ENCODE measurements at places on chromosomes 11 and 22. TPM values are rescaled to one million over a fixed set of nuclear protein-coding genes. Genes with fewer than 3 reads are reported as not detected.

Gene FGF4
- not detected for total RNA-seq

Gene CHADL
- total RNA-seq: 1.00 TPM

Gene SYT12
- total RNA-seq: 0.08 TPM

Gene ALKBH8
- total RNA-seq: 9.5 TPM

Gene DRD4
- not detected for total RNA-seq

Gene MFRP
- not detected for total RNA-seq

Gene GUCY1A2
- 8.4 TPM for total RNA-seq

Gene APOL3
- 2.7 TPM for total RNA-seq

Gene CCDC87
- total RNA-seq: 0.53 TPM

Gene SCO2
- 4.1 TPM for total RNA-seq

Gene APOA5
- 20.3 TPM for total RNA-seq

Gene GLYAT
- 0.77 TPM for total RNA-seq

Gene NLRP14
- 0.40 TPM for total RNA-seq

Gene PRR33
- total RNA-seq: not detected

Gene CHKA
- 117 TPM for total RNA-seq

Gene CCDC89
- total RNA-seq: 0.83 TPM

Gene OR10A2
- not detected for total RNA-seq

Gene MRPL48
- 28.5 TPM for total RNA-seq

Gene RSF1
- total RNA-seq: 48.8 TPM

Gene RPUSD4
- total RNA-seq: 26.4 TPM

Gene DNAJB7
- total RNA-seq: not detected

Gene TIGD3
- 1.8 TPM for total RNA-seq

Gene APOA4
- 1,133 TPM for total RNA-seq

Gene TEX12
- 4.4 TPM for total RNA-seq

Gene MYO7A
- total RNA-seq: 9.8 TPM

Gene BTG4
- not detected for total RNA-seq

Gene FAM181B
- 0.64 TPM for total RNA-seq

Gene FCHSD2
- total RNA-seq: 13.1 TPM

Gene OR51B5
- total RNA-seq: 0.20 TPM

Gene NLRP6
- not detected for total RNA-seq

Gene PAX6
- 0.12 TPM for total RNA-seq

Gene CHRDL2
- 0.44 TPM for total RNA-seq

Gene RAB36
- 2.7 TPM for total RNA-seq

Gene OR52H1
- not detected for total RNA-seq

Gene ELMOD1
- total RNA-seq: 3.1 TPM
